Glutamatergic neuron (in vitro differentiated cells): ENCODE measurements at places on chromosomes 2 and 18. TPM values are rescaled to one million over a fixed set of nuclear protein-coding genes. Genes with fewer than 3 reads are reported as not detected.

The RDH14 gene
- total RNA-seq = 9.1 TPM

GRCh38 chr2:96891591-96892333, 21.9 kb upstream of the SEMA4C start:
- DNase-seq = no peak

The SRD5A2 gene
- not detected for total RNA-seq

The COL4A3 gene
- total RNA-seq = not detected

The HNMT gene
- total RNA-seq = not detected

DNA sequence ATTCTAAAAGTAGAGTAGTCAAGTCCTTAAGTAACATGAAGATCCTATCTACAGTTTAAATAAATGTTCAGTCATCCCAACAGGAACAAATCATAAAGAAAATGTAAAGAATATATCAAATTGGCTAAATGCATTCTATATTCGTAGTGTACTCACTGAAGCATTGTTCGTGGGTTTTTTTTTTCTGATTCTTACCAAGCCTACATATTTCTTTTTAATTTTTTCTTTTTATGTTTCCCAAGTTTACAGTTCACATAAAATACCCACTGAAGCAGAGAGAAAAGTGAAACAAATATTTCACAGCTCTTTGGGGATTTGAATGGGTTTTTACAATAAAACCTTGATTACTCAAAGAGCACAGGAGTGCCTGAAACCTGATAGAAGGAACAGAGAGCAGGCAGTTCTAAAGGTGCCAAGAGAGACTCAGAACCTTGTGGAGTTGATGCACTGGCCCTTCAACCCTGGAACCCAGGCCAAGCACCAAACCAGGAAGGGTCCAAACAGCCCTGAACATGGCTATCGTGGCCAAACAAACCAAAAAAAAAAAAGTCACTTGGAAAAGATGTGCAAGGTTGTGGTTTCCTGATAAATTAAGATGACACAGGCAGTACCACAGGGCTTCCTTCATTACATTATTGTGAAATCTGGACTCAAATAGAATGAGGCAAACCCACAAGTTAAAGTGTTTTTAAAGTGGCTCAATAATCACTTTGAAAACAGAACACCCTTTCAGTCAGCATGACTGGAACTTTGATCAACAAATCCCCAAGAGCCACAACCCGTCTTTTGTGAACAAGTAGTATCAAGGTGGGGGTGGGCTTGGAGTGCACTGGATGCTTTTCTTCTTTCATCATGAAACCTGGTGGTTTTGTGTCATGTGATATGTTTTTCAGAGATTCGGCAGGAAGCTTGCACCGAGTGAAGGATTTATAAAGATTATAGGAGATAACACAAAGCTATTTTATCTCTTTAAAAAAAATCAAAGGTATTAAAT, 245.0 kb upstream of the FN1 start:
- DNase-seq = no peak

DNA sequence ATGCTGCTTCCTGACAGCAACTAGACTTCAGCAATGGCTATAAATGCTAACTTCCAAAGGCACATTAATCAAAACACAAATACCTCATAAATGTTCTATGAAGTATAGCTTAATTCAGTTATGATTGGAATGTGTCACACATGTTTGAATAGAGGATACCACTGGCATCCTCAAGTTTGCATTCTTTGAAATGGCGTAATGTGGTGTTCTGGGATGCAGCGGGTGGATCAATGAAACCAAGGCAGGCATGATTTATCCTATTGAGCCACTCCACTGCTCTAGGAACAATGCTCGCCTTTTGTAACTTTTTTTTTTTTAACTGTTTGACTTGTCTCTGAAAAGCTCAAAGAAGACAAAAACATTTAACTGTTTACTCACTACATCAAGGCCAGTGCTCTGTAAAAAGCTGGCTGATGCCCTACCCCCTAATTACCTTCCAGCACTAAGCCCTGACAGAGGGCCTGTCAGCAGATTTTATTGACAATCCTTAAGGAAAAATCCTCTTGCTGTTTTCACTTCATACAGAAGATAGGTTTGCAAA, 278.8 kb upstream of the SESTD1 start:
- DNase-seq = no peak

The VWC2L gene
- total RNA-seq = 0.15 TPM

GRCh38 chr2:217931846-217932560, 70.8 kb downstream of the TNS1 start:
- DNase-seq = no peak

DNA sequence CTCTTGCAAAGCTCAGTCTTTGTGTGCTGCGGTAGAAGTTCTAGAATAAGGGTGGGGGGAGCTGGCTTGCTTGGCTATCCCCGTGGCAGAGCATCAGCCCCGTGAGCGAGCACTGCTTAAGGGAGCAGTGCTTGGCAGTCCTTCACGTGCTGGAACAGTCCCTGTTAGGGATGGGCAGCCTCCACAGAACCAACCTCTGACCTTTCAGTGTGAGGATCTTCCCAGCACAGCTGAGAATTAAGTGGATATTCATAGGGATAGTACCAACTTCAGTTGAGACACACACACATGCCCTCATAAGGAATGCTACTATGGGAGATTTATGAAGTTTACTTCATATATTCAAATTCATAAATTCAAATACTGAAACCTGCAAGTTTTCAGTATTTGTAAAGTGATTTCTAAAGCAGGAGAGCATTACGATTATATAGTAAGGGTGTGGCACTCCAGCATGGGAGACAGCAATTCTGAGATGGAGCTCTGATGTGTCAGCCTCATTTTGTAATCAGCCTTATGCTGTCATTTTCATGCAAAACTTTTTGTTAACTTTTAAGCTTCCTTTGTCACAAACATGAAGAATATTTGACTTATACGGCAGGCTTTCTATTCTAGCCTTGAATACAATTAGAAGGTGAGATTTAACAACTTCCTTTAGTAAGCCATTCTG, 39.5 kb downstream of the ATP9B start:
- no peak for DNase-seq
